Activated naive CD8-positive, alpha-beta T cell treated with anti-CD3 and anti-CD28 coated beads, Interleukin-2, amount 10 ng/mL, durations not matched to agents 7 days and 5 days (primary cell): ENCODE measurements at places on chromosomes 16 and 17.

DNA sequence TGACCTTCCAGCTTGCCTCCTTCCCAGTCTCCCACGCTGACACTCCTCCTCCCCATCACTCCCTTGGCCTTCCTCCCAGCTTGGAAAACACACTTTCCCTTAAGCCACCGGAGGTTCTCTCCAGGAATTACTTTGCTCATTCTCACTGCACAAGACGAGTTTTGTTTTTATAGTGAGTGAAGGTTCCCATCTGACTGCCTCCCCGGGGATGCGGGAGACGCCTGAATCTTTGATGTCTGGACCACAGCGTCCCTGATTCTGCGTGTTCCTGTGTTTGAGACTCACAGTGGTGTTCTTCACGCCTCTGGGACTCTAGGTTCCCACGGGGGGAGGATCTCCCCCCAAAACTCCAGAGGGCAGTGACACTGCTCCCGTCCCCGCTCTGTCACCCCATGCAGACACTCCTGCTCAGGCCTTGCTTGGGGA is 2.0 kb downstream of the DNAI2 start:
- no peak for DNase-seq

GRCh38 chr17:7632492-7632894 is 2.6 kb downstream of the SHBG start:
- no peak for DNase-seq

GRCh38 chr17:74922694-74923537 is at the start of gene USH1G:
TSS of gene USH1G (minus strand) at chr17:74923255. CDS start at chr17:74923073, 182 bp downstream.
- no peak for DNase-seq

GRCh38 chr17:29567554-29568330 is 759 bp upstream of the TP53I13 start:
- DNase-seq: peak; percentile 84

GRCh38 chr17:19433255-19433654 is 22.2 kb downstream of the RNF112 start:
- no peak for DNase-seq

DNA sequence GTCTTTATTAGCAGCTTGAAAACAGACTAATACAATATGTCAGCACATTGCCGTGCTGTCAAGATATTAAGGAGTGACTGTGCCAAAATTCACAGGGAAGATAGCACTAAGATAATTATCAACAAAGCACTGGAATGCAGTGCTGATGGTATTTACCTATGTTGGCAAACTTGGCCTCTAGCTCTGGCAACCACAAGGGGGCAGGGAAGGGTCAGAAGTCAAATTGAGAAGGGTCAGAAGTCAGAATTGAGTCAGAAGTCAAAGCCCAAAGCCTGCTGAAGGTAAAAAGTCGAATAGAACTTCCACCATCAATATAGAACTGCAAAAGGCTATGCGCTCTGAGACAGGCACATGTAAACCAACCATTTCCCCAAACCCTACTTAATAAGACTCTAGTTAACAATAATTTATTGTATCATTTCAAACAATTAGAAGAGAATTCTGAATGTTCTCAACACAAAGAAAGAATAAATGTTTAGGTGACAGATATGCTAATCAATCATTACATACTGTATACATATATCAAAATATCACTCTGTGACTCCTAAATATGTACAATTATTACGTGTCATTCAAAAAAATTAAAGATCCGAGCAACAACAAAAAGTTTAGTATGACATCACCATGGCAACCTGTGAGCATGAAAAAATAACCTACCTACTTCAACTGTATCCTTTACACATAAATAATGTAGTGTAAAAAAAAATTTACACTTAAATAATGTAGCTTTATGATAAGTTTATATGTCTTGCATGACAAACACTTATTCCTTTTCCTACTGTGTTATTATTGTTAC is 916.1 kb downstream of the KCNJ2 start:
- no peak for DNase-seq
